ENCODE measurements at places on chromosomes 3 and 15.

- DNase-seq, result no peak
These were observed 76.4 kb downstream of the UBR1 start for GRCh38 chr15:43029476-43029875.

GRCh38 chr3:59566481-59566975 is 516.7 kb upstream of the CFAP20DC start:
- DNase-seq, result no peak

DNA sequence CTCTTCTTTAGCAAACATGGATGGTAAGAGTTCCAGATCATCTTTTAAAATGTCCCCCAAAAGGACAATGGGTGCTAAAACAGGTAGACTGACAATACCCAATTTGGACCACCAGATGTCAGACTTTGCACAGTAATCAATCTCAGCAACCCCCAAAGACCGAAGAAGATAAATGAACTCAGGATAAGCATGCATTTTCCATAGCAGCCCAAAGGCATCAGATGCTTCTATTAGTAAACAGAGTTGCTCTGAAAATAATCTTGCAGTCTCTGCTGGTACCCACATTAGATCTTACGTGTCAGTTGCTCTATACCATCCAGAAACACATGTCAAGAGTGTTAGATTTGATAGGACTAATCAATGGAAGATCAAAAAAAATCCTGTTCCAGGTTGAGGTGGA is 20.6 kb downstream of the MYH15 start:
- peak; percentile 9 for DNase-seq

DNA sequence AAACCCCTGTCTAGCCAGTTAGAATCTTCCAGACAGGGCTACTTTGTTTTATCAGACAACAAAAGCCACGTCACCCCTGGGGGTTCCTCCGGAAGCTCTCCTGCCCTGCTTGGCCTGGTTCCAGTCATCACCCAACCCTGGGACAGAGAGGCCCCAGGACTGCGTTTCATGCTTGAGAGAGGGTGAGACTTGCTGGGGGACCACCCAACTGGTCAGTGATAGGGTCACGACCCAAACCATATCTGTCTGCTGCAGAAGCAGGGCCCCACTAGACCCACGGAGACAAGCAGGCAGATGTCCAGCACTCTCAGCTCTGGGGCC is 1.2 kb downstream of the NT5DC2 start:
- DNase-seq, result no peak
